Caco-2 (cell line): ENCODE measurements at places on chromosomes 1 and 21. TPM values are rescaled to one million over a fixed set of nuclear protein-coding genes. Genes with fewer than 3 reads are reported as not detected.

DNA sequence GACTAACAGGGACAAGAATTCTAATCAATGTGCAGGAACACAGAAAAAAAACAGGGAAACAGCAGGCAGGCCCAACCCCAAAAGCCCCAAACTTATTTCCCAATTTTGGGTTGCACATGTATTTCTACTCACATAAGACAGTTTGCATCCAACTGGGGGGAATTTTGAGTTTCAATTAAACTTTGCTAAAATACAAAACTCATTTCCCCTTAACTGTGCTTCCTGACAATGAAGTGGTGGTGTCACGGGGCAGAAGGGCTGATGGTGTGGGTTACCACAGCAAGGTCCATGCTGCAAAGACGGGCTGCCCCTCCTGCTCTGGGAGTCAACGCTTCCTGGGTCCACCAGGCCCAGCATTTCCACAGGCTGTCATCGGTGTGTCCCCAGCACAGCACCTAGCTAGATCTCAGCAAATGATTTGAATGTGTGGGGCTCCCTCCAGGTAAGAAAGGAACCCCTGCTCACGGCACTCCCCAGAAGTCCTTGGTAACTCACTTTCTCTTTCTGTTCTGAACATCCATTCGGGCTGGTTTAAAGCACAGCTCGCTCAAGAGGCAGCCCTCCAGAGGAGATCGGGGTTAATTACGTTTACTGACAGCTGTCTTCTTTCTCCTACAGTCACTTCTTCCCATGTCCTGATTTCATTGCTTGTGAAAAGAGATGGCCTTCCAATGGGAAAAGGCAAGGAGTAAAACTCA, 27.4 kb downstream of the HIVEP3 start:
- no peak overlapping the region for H3K27ac ChIP-seq
- no peak overlapping the region for H3K4me3 ChIP-seq
- no peaks in the 10 kb centered on the region for H3K4me1 ChIP-seq
- no peaks in the 10 kb centered on the region for H3K36me3 ChIP-seq
- H3K27me3 ChIP-seq = no peaks in the 10 kb centered on the region

DNA sequence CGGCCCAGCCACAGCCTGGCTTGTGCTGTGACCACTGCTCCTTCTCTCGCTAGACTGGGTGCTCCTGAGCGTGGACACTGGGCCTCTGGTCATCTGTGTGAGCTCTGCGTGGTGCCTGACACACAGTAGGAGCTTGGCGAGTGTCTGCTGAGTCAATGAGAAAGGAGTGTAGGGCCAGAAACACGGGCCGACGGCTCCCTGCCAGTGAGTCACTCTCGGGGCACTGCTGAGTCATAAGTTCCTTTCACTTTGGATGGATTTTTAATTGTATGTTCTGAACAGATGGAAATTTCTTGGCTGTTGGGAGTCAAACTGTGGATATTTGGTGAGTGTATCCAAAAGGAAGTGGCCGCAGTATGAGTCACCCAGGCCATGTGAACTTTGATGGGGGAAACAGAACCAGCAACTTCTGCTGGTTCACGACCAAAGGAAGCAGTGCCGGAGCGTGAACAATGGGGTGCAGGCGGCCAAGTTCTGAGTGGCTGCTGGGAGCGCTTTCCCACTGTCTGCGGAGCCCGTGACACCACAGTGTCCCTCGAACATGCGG, 41.0 kb upstream of the COL18A1 start:
- H3K4me1 ChIP-seq = peaks cover 83% of the 10 kb centered on the region
- no peak overlapping the region for H3K4me3 ChIP-seq
- no peaks in the 10 kb centered on the region for H3K36me3 ChIP-seq
- peak overlapping the region; percentile 99 for H3K27ac ChIP-seq
- H3K27me3 ChIP-seq = no peaks in the 10 kb centered on the region

GRCh38 chr1:221777431-221778072, 35.7 kb upstream of the DUSP10 start:
- no peak for DNase-seq
- H3K27ac ChIP-seq = no peak overlapping the region
- H3K4me1 ChIP-seq = 0 out of 2 replicates have a peak, but pooled peaks cover 8% of the 10 kb centered on the region
- H3K36me3 ChIP-seq = no peaks in the 10 kb centered on the region

Gene KRTAP10-4
- total RNA-seq = not detected in 2 replicates
